ENCODE measurements at places on chromosomes 3 and 15.

- DNase-seq, result no peak
Observed at GRCh38 chr3:161137260-161137659, 32.1 kb upstream of the B3GALNT1 start.

GRCh38 chr15:44427756-44428724 is 611 bp downstream of the CTDSPL2 start:
- peak; percentile 55 for DNase-seq

GRCh38 chr3:131329774-131330173 is 51.8 kb upstream of the NUDT16 start:
- DNase-seq, result no peak

- no peak for DNase-seq
Observed at GRCh38 chr3:113534365-113534764, 2.0 kb downstream of the SIDT1 start.

DNA sequence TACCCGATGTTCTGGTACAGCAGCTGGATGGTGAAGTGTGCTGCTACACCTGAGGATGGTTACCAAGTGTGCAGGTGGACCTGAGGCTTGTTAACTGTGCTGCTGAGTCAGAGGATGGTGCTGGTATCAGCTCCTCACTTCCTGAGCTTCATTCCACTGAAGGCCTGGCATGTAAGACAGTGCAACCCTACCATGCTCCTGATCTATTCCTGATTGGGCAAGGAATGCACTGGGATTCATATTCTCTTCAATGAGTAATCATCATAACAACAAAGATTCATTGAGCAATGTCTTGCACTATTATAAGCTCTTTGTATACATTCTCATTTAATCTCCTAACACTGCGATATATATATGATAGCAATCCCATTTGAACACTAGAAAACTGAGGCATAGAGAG is 62.9 kb upstream of the THSD4 start:
- DNase-seq, result no peak

DNA sequence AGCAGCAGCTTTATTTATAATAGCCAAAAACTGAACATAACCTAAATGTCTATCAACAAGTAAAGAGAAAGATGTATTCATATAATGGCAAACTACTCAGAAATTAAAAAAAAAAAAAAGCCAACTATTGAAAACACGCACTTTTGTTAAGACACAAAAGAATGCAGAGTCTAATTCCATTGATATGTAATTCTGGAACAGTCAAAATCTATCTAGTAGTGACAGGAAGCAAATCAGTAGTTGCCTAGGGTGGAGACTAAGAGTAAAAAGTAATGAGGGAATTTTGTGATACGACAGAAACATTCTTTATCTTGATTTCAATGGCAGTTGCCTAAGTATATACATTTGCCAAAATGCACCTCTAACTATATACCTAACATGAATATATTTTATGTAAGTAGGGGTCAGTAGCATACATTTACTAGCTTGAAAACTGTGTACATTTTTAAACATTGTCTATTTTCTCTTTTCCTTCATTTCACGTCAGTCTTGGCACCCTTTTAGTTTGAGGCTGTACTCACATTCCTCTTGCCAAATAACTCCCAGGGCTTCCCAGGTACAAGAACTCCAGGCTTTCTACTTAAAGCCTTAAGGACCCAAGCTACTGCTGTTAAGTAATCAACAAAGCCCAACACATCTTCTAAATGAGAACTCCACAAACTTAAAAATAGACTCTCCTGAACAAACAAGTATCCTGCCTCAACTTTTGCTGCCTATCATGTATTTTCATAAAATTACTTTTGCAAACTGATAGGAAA is 54.7 kb downstream of the ADAM10 start:
- DNase-seq, result no peak

GRCh38 chr3:113132571-113132996 is 78.8 kb upstream of the BOC start:
- DNase-seq, result no peak

DNA sequence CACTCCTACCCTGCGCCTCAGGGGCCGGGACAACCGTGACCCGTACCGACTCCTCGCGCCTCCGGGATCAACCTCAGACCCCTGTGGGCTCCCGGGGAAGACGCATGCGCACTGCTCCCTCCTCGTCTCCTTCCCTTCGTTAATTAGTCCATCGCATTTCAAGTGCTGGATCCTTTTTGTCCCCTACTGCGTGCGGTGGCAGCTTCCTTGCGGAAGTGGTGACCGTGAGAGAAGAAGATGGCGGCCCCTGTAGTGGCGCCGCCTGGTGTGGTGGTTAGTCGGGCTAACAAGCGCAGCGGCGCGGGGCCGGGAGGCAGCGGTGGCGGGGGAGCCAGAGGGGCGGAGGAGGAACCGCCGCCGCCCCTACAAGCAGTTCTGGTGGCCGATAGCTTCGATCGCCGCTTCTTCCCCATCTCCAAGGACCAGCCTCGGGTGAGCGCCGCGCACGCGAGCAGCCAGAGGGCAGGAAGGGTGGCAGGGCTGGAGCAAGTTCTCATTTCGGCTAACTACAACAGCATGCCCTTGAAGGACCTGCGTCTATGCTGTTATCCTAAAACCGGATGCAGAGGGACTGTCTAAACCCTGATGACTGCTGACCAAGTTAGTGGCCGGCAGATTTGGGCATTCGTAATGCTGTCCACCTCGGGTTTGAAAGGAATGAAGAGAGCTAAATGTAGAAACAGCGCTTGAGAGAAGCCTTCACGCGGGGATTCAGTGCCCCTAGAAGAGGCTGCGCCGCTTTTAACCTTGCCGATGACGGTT is at the start of gene EIF2B5:
Gene EIF2B5, plus strand, starts transcription at position 210 of the 762 bp plus-strand sequence. Its CDS starts 28 bp downstream, at position 238.
- peak; percentile 98 for DNase-seq

DNA sequence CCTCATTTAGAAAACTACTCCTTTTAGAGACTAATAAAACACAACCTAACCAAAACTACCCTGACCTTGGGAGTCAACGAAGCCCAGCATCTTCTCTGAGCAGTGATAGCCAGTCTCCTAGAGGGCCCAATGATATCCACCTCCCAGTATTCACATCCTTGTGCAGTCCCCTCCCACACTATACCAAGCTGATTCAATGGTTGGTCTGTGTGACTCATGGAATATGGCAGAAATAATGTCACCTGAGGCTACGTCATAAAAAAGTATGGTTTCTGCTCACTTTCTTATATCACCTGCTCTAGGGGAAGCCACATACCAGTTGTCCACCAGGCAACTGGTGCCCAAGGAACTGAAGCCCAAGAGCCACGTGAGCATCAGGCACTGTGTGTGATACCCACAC is 21.4 kb upstream of the USF3 start:
- DNase-seq, result no peak

GRCh38 chr3:180036671-180037455 is at the start of gene PEX5L:
PEX5L (minus strand) TSS chr3:180036937; CDS start chr3:180036599, 338 bp downstream.
- DNase-seq, result peak; percentile 69

GRCh38 chr15:92083190-92083589 is 229.7 kb downstream of the SLCO3A1 start:
- DNase-seq, result no peak

DNA sequence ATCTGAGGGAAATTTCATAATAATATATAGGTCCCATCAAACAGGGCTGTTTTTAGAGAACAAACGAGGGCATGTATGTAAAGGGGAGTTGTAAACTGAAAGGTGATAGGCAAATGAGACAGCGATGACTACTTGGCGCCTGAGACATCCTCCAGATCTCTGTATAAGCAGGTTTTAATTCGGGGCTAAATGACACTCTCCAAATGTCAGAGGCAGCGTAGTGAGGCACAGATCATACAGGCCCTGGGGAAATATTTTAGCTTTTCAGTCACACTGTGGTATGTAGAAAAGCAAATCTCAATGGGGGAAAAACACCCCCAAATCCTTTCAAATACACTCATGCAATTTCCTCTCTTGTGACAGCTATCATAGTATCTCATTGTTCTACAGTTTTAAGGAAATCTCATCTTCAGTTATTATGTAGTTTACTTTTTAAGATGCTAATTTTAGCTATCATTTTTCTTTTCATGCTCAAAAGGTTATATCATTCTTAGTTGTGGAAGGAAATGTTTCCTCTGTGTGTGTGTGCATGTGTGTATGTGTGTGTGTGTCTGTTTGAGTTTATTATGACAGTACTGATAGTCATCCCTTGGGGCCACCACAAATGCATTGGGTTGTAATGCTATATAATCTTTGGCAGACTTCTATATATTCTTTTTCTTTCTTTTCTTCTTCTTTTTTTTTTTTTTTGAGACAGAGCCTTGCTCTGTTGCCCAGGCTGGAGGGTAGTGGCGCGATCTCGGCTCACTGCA is 1.1 kb downstream of the TPRG1 start:
- DNase-seq, result no peak

DNA sequence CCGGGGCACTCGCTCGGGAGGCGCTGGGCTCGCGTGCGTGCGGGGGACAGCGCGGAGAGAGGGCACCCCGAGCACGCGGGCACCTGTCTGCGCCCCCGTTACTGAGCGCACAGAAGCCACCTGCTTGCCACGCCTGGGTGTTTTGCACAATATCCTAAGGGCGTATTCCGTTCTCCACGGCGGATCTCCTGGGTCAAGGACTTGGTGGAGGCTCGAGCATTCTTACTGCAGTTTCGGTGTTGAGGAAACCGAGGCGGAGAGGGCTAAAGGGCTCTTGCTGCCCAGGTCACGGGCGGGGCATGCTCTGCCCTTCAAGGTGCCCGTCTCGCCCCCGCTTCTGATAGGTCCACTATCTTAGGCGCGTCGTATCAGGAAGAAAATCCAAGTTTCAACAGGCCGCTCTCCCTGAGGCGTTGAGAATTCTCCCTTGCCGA is 526 bp downstream of the GPD1L start:
- peak; percentile 72 for DNase-seq

All from hematopoietic multipotent progenitor cell treated with erythropoietin and hydrocortisone succinate and interleukin-3 and kit ligand, for 4 days (in vitro differentiated cells).